ENCODE measurements at places on chromosomes 1 and 21.

GRCh38 chr1:95396557-95396956 is 162.5 kb downstream of the RWDD3 start:
- DNase-seq = no peak

DNA sequence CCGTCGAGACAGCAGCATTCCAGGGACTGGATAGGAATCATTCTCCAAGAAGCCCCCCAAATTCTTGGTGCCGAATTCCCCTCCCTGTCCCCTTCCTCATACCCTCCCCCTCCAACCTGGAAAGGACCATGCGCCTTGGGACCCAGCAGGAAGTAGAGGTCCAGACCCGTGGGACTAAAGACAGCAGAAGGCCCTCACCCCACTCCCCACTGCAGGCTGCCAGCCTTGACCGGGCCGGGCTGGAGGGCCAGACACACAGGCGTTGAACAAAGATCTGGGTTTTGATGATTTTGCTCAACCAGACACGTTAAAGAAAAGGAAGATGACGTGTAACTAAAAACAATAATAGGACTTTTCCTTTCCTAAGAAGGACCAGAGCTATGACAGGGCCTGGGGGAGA is 286.5 kb downstream of the NPHP4 start:
- DNase-seq = no peak

DNA sequence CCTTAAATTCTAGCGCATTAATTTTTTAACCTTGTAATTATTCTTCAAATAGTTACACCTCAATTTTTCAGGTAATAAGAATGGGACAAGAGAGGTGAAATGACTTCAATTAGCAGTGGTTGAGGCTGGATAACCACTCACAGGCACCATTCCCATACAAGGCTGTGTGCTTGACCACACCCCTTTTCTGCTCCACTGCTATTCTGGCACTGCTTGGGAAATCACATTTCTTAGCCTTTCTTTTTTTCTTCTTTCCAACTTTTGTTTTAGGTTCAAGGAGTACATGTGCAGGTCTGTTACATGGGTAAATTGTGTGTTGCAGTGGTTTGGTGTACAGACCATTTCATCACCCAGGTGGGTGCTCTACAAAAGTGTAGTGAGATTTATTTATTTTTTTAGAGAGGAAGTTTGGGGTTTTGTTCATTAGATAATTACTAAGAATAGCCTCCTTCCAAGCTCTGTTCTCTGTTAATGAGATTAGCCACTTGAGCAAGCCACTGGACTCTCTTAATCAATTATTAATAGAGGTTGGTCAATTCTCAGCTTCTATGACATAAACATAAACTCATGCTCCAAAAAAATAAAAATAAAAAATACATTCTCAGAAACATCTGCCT is 14.4 kb downstream of the ILDR2 start:
- DNase-seq = no peak

DNA sequence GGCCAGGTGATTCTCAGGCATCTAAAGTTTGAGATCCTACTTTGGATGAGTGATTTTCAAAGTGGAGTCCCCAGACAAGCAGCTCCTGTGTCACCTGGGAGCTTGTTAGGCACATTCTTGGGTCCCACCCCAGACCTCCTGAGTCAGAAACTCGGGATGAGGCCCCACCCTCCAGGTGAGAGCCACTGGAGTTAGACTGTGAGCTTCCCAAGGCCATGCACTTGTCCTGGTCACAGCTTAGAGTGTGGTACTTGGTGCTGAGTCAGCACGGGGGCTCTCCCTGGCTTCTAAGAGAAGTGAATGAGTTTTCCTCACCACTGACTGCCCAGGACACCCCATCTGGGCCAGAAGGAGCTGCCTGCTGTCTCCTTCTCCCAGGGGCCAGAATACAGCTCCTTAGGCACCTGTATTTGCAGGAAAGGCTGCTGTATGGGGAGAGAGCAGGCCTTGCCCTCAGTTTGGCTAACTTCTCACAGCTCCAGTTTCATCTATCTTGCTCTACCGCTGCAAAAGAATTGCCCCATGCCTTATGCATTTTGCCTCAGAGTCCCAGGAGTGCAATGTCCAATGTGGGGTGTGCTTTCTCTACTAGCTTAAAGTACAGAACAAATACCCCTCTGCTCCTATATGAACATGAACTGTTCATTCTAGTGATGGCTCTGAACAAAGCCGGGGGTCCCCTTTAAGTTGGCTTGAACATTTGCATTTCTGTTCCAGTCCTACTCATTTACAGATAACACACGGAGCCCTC is 98.1 kb downstream of the PSMG1 start:
- no peak for DNase-seq

DNA sequence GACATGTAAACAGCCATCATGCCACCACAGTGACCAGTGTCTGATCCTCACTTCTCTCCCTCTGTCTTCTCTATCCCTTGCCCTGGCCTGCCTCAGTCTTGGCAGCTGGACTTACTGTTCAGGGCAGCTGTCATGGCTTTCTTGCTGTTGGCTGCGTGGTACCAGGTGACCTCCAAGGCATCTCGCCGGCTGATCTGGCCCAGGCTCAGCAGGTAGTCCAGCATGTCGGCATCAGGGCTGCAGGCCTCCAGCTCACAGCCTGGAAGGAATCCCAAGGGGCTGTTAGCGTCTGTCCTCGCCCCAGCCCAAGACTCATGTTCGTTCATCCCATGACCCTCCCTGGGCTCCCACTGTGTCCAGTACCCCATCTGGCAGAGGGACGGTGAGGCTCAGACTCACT is 3.6 kb downstream of the FAM151A start:
- no peak for DNase-seq

DNA sequence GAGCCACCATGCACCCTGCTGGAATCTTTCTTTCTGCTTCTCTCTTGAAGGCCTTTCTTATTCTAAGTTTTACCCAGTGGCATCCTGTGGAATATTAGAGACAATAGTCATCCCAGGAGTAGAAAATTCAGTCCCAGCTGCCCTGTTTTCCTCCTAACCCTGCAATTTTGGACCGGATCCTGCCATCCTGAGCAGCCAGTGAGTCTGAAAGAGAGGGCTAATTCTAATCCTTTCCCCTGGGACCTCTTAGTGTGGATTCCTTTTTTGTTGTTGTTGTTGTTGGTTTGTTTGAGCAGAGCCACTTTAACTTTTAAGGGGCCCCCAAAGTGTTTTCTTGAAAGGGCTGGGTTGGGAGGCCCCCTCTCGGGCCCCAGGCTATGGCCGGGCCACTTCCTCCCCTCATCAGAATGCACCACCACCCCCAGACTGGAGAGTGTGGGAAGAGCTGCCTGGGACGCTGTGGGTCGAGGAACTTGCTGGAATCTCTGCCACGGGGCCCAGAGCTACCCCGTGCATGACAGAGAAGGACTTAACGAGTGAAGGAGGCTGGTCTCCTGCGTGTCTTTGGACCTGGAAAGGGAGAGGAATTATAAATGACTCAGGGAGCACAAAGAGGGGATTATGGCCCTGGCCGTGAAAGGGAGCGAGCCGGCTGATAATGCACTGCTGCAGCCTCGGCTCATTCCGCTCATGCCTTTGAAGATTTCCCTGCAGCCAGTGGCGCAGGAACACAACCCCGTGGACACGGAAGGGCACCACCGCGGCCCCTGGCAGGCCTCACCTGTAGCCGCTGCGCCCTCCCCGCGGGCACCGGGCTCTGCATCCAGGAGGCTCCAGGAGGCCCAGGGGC is 81.0 kb upstream of the AKT3 start:
- no peak for DNase-seq

DNA sequence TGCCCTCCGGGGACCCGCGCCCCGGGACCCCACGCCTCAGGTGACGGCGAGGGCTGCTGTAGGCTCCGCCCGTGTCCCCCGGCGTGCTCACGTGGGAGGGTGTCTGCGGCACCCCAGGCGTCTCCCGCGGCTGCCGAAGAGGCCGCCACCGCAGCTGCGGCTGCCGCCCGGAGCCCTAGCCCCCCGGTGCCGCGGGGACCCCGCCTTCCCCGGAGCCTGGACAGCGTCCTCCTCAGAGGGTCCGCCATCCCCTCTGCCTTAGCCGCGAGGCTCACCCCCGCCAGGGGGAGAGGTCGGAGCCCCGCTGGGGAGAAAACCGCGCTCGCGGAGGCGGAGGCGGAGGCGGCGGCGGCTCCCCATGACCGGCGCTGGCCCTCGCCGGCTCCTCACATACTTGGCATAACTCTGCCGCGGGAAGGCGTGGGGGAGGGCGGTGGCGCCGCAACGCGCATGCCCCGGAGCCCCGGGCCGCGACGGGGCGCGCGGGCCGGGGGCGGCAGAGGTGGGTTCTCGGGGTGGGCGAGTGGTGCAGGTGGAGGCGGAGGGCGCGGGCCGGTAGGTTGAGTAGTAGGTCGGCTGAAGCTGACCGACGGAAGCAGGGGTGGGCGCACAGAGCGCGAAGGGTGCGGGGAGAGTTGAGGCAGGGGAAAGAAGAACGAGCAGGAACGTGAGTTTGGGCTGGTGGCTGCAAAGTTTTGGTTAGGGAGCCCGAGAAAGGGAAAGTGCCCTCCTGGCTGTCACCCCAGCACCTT is 700 bp upstream of the SYDE2 start:
- DNase-seq = peak; percentile 75

- no peak for DNase-seq
Measured at GRCh38 chr1:184310157-184310819, 76.5 kb upstream of the C1orf21 start.

- DNase-seq = no peak
Measured at GRCh38 chr1:184686540-184686939, 68.1 kb downstream of the EDEM3 start.

DNA sequence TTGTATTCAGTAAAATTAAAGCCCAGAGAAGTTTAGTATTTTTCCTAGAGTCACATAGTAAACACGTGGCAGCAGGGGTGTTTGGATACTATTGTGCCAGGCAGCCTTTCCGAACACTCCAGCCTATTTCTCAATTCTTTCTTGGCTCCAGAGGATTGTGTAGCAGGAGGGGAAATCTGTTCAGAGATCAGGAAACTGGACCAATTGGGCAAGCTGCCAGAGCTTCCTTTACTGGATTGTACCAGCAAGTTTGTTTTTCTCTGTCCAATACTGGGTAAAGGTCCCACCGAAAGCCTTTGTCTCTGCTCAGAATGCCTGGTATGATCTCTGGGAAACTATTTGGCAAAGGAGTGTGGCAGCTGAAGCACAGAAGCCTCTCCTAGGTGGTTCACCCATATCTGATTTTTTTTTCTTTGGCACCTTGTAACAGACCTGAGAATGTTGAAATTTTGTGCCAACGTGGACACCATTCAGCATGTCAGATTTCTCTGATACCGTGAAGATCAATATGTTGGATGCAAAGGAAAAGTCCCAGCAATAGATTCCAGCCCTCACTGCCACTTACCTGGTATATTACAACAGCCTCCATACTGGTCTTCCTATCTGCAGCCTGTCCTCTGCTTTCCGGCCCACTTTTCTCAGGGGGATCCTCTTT is 126.2 kb downstream of the FGGY start:
- no peak for DNase-seq

DNA sequence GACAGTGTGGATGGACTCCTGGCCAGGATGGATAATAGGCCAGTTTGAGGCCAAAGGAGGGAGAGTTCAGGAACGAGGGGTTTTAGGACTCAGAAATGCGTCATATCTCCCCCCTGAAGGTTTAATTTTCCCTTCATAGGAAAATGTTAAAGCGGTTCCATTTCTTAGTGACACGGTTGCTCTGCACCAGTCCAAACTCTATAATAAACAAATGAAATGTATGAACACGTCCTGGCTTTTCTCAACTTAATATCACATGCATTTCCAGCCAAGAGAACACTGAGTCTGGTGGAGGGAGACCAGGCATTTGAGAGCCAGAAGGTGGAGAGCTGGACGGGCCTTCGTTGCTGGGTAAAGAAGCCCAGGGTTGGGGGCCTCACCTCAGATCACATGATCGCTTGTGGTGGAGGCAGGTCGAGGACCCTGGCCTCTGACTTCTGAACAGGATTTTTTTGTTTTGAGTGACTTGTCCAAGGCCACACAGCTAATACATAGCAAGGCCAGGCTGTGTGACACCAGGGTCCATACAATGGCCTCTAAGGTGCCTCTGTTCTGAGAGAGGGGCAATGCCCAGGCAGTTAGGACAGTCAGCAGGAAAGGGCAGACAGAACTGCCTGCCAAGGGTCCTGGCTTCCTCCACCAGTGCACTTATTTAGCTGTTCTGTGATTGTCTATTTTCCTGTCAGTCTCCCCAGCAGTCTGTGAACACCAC is 11.4 kb downstream of the SLC1A7 start:
- DNase-seq = no peak

- DNase-seq = peak; percentile 65
Measured at GRCh38 chr21:38244885-38245869, 11.6 kb upstream of the KCNJ15 start.

- no peak for DNase-seq
Measured at GRCh38 chr1:33494929-33495328, 22.5 kb downstream of the ZSCAN20 start.

DNA sequence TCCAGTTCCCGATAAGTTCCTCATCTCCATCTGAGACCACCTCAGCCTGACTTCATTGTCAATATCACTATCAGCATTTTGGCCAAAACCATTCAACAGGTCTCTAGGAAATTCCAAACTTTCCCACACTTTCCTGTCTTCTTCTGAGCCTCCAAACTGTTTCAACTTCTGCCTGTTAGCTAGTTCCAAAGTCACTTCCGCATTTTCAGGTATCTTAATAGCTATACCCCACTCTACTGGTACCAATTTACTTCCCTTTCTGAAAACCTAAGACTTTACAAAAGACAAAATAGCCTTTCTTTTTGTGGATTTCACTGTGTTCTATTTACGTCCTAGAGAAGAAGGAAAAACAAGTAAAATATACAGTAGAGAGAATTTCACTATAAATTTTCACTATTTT is 147.0 kb upstream of the FMN2 start:
- no peak for DNase-seq

- no peak for DNase-seq
Measured at GRCh38 chr1:94105957-94106529, 14.9 kb downstream of the ABCA4 start.

- no peak for DNase-seq
Measured at GRCh38 chr1:32939655-32940371, 24.8 kb downstream of the RNF19B start.

DNA sequence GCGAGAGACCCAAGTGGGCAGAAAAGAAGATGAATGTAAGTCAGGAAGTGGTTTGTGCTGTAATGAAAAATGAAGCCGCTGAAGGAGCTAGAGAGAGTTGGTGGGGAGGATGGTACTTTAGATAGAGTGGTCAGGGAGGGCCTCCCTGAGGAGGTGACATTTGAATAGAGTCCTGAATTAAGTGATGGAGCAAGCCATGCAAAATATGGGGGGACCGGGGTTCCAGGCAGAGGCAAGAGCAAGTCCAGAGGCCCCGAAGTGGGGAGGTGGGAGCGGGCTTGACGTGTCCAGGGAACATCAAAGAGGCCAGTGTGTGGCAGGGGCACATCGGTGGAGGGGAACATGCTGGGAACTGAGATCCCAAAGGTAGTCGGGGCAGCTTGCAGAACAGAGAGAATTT is 43.1 kb downstream of the OPRD1 start:
- no peak for DNase-seq

Measured in CD4-positive, alpha-beta T cell treated with Interferon alpha-2 for 1 hour (primary cell).